Esophagus squamous epithelium (tissue), 5 donors: ENCODE measurements at places on chromosomes 6 and 20.
A peak's percentile ranks its signal among the peaks of the same experiment; 100 is the strongest.

DNA sequence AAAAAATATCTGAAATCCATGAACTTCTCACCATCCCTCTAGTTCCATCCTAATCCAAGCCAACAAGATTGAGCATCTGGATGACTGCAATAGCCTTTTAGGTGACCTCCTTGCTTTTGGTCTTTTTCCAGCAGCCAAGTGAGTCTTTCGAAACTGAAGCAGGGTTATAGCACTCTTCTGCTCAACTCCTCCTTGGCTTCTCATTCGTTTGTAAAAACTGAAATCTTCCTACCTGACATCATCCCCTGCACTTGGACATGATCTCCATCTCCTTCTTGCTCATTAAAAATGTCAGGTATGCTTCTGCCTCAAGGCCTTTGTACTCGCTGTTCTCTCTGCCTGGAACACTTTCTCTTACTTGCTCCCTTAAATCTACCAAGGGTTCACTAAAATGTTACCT is 46.0 kb downstream of the STX7 start:
- DNase-seq, result no peak

- DNase-seq, result peak; percentile 38
Observed at GRCh38 chr20:59004763-59005522, 2.1 kb downstream of the CTSZ start.

DNA sequence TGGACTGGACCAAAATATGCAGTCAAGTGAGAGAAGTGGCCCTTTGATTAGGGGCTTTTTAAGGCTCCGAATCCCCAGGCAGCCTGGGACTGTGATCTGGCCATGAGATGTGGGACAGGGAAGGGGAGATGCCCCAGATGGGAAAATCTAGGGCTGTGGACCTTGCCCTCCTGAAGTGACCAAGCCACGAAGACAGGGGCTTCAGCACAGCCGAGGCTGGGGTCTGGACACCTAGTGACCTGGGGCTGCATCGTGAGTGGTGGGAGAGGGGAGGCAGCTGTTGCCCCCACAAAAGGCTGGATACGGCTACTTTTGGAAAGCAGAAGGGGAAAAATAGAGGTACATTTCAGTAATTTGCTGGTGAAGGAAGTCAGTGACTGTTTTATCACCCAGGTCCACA is 139.5 kb upstream of the SLC24A3 start:
- DNase-seq, result no peak

DNA sequence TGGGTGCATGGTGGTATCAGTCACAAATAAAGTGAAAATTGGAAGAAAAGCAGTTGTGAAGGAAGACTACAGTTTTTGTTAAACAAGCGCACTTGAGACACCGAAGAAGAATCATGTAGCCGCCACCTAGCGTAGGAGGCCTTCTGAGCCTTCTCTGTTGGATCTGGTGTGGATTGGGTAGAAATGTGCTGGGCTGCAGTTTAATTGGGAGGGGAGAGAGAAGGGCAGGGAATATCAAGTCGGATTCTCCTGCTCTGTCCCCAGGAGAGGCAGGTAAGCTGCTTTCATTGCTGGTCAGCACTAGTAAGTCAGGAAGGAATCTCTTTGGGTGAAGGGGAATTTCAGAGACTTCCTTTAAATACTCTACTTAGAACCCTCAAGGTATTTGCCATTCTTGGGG is 1.2 kb upstream of the FABP7 start:
- DNase-seq, result no peak

DNA sequence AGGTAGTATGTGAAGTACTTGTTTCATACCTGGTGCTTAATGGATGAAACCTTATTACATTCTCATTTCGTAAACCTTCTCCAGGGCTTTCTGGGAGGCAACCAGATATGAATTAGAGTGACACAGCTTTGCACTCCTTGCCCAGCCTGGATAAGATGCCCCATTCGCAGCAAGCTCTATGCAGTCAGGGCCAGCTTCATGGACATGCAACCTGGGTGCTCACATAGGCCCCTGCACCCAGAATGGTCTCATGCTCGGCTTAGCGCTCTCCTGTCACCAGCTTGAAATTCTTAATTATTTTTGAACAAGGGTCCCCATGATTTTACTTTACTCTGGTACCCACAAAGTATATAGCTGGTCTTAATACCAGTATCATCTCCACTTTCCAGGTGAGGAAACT is 11.3 kb upstream of the PTGIS start:
- DNase-seq, result no peak

DNA sequence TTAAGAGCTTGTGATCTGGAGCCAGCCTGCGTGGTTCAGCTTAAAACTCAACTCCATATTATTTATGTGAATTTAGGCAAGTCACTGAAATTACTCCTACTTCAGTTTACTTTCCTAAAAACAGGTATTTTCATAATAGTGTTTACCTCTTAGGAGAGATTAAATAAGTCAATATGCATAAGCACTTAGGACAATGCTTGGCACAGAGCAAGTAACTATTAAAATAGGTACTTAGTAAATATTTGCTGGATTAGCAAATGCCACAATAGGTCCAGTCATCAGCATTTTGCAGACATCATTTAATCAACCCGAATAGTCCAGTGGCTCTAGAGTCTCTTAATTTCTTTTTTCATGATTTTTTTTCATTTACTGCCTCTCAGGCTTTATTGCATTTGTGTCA is 78.6 kb upstream of the PTPRK start:
- no peak for DNase-seq

GRCh38 chr20:22315073-22315472 is 269.3 kb downstream of the FOXA2 start:
- no peak for DNase-seq

GRCh38 chr6:25122001-25122400 is 157.2 kb upstream of the CARMIL1 start:
- no peak for DNase-seq

DNA sequence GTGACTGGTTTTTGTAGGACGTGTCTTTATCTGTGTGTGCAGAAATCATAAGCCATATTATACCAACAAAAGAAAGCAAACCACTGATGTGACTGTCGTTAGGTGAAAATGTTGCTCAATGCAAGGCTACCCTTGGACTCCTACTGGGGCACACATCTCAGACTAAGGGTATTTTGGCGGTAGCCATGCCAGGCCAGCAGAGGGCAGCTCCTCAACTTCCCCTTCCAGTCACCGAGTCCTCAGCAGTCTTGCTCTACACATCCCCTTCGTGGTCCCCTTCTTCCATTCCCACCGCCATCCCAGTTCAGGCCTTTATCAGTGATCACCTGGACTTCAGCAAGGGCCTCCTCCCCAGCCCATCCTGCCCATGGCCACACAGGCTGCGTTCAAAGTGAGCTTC is 113.7 kb upstream of the GGTLC1 start:
- DNase-seq, result no peak

GRCh38 chr6:35178932-35179832 is 34.6 kb upstream of the SCUBE3 start:
- no peak for DNase-seq

DNA sequence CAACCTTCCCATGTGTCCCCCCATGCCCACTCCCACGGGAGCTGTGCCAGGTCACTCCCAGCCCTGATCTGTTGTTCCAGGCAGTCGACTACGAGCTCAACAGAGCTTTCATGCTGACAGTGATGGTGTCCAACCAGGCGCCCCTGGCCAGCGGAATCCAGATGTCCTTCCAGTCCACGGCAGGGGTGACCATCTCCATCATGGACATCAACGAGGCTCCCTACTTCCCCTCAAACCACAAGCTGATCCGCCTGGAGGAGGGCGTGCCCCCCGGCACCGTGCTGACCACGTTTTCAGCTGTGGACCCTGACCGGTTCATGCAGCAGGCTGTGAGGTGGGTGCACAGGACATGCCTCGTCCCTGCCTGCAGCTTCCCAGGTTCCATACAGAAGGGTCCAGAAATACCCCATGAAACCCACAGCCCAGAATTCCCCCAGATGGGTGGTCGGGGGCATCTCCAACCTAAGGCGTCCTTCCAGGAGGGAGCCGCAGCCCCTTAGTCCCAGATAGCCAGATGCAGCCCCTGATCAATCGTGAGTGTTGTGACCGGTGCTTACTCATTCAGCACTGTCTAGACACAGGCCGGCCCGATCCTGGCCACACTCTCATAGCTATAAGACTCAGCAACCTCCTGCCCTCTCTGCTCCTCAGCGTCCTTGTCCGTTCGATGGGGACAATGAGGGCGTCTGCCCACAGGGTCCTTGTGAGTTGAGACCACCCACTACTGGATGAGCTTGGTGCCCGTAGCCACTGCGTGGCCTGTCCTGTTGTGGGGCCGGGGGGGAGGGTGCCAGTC is 142.1 kb downstream of the TAF4 start:
- DNase-seq, result no peak

DNA sequence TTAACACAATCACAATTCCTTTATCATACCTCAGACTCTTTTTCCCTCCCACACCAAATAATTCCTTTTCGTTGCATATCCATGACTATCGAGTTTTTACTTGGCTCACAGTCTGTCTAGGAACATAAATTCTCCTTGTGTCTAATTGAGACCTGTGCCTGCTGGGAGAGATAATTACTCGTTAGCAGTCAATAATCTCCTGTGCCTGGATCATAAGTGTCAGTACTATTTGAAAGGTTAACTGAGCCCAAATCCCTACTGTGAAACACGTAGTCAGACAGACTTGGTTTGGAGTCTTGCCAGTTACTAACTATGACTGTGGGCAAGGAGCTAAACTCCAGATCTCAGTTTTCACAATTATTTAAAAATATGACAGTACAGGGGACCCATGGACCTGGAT is 5.7 kb upstream of the CTNNBL1 start:
- DNase-seq, result no peak

- no peak for DNase-seq
Observed at GRCh38 chr20:62320581-62321354, 18.0 kb downstream of the ADRM1 start.

DNA sequence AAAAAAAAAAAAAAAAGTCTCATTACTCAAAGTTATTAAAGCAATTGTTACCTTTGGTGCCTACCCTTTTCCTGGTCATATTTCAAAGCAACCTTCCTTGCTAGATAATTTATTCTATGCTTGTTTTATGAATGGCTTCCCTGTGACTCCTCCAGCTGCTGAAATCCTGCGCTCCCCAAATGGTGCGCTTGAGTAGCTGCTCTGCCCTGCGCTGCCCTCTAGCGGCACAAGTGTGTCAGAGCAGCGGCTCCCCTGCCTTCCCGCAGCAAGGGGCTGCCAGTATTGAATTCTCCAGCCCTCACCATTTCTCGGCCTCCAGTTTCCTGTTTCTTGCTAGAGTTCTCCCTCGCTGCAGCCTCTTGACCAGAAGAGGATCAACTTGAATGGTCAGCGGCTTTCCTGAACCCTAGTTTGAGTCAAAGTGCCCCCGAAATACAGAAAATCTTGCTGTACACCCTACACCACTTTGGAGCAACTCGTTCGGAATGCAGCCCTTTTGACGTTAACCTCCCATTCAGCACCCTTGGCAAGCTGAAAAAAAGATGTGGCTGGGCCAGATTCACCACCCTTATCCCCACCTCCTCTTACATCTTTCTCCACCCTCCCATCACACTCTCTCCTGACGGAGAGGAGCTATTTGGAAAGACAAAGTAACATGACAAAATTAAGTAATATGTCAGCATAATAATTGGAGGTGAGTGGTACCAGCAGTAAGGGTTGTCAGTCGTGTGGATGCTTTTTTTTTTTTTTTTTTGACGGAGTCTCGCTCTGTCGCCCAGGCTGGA is 60.4 kb upstream of the KLHL31 start:
- DNase-seq, result no peak

DNA sequence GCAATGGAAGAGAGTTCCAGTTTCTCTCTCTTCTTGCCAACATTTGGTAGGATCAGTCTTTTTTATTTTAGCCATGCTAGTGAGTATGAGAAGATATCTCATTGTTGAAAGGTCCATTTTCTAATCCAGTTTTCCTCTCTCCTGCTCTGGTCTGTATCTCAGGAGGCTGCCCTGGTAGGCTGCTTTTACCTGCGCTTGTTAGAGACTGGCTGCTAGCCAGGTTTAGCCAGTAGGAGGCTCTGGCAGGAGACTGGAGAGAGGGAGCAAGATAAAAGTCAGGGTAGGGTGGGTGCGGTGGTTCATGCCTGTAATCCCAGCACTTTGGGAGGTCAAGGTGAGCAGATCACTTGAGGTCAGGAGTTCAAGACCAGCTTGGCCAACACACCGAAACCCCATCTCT is 68.6 kb upstream of the FOXP4 start:
- no peak for DNase-seq

DNA sequence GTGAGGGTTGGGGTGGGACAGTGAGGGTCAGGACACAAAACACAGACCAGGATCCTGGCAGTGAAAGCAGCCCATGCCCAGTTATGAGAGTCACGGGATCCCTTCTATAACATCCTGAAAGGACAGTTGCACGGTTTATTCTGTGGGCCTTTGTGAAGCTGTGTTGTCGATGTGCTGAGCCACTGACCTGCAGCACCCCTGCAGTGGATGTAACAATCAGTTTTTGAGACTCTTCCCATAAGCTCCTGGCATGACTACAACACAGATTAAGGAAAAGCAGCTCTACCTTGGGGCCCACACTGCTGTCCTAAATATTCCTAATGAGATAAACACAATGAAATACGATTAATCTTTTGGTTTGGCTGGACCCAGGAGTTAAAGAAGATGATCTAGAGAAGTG is 3.7 kb downstream of the PYGB start:
- DNase-seq, result no peak

DNA sequence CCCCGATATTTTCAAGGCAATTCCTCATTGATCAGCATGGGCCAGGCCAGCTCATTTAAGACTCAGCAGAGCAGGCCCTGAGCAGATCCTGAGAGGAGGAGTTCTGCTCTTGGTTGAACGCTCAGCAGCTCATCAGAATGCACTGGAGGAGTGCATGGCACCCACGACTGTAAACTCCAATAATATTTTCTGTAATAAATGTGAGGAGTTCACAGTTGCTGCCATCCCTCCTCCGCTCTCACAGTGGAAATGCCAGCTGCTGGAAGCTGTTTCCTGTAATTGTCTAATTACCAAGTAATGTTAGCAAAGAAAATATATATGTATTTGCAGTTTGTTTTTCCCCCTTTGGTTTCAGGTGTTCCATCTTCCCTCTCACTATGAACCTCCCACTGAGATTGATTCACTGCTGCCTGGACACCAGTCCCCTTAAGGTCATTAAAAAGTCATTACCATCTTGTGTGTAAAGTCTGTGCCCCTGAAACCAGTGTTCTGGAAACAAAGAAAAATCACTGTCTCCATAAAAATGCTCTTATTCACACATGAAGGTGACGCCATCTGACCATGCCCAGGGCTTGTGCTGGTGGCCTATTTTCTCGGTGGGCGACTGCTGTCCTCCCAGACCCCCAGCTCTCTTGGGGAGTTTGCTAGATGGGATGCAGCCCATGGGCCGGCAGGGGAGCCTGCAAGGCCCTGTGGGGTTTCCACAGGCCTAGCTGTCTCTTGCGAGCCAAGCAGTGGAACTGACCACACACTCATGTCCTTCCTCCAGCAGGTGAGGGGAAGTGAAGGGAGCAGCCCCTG is 374.2 kb downstream of the ZFAND3 start:
- DNase-seq, result no peak

DNA sequence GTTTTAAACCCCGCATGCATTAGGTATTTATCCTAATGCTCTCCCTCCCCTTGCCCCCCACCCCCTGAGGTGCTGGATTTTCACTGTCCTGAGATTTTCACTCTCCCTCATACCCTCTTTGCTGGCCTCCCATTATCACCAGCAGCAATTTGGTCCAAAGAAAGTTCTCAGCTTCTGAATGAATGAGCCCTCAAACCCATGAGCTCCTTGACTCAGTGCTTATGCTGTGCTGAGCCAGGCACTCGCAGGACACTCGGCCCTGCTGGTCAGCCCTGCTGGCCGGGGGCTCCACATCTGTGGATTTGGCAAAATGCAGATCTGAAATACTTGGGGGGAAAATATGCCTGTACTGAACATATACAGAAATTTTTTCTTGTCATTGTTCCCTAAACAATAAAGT is 153.2 kb upstream of the QKI start:
- DNase-seq, result no peak
